ENCODE measurements at places on chromosomes 5 and 9. TPM values are rescaled to one million over a fixed set of nuclear protein-coding genes. Genes with fewer than 3 reads are reported as not detected.

SLC36A2 gene
- total RNA-seq, result not detected

LCN9 gene
- total RNA-seq, result not detected

SPINK1 gene
- 3.4 TPM for total RNA-seq

FBXW5 gene
- total RNA-seq, result 176 TPM

SEMA5A gene
- 17.6 TPM for total RNA-seq

ANAPC2 gene
- total RNA-seq, result 25.2 TPM

PLAA gene
- total RNA-seq, result 34.1 TPM

CCDC69 gene
- 75.3 TPM for total RNA-seq

SLC34A1 gene
- not detected for total RNA-seq

FBXL7 gene
- 21.1 TPM for total RNA-seq

ALDH7A1 gene
- 52.6 TPM for total RNA-seq

SOWAHA gene
- total RNA-seq, result 0.68 TPM
